ENCODE measurements at places on chromosomes 3 and 15.

DNA sequence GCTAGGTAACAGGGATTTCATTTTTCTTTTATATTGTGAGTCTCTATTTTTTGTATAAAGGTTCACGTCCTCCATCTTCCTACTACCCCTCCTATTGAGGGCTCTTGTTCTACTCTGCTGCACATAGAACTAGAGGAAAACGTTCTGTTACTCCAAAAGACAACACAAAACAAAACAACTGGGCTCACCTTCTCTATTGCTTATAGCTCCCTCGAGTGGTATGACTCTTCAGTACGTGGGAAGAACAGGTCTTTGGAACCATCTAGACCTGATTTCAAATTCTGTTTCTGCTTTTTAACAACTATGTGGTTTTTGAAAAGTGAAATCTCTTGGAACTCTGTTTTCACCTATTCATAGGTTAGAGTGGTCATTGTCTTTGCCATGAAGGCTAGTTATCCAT, 515.3 kb downstream of the SOX2 start:
- no peak for DNase-seq

- no peak for DNase-seq
Observed at GRCh38 chr3:195556390-195556789, 13.3 kb upstream of the PPP1R2 start.

DNA sequence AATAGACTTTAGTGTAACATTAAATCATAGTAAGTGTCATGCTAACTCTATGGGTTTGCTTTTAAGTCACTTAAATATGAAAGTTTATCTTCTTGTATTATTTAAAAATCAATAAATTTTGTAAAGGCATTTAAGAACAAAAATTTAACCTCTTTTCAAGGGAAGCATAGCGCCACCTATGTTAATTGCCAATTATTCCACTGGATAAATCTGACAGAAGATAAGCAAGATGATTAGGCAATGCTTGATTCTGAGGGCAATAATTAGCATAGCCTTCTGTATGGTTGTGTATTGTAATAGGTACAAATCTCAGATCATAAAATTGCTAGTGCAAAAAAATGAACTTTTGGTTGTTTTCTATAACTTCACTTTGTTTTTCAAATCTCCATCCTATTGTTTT, 560.1 kb downstream of the GRM7 start:
- DNase-seq = no peak

DNA sequence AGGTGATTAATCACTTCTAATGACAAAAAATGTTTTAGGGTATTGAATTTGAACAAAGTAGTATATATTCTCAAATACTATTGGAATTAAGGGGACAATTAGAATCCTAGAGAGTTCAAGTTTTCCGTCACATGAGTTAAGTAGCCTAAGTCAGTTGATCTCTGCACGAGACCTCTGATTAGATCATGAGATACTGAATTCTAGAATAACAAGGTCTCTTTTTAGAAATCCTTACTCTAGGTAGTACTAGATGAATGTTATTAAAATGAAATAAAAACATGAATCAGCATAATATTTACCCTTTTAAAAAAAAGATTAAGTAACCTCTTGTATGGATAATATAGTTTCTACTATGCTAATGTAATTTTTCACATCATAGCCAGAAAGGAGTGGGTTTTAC, 43.4 kb downstream of the MYO5A start:
- no peak for DNase-seq
